ENCODE measurements at places on chromosomes 7 and 10. TPM values are rescaled to one million over a fixed set of nuclear protein-coding genes. Genes with fewer than 3 reads are reported as not detected.

GRCh38 chr7:53437336-53437735 lies 401.9 kb downstream of the POM121L12 start:
- no peak for DNase-seq

GRCh38 chr7:88339195-88339922 lies 32.7 kb upstream of the STEAP4 start:
- DNase-seq, result no peak

DNA sequence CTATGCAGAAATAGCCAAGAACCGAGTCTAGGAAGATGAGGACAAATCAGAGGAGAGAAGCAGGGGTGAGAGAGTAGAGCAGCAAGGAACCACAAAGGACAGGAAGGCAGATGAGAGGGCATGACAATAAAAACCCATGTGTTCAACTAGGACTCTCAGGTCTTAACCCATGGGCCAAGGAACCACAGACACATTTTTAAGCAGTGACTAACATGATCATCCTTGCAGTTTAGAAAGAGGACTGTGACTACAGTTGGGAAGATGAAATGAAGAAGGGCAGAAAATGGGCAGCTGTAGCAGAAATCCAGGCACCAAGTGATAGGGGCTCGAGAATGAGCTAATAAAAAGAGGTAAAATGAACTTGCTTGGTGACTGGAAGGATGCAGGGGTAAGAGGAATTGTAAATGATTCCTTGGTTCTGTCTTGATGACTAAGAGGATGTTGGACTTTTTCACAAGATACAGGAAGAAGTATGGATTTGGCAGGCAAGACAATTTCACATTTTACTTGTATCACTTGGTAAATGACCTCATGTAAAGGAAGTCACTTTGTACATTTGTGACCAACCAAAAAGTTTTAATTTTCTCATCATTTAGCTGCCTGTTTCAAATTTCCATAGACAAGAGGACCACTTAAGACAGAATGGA lies 22.8 kb downstream of the SGMS1 start:
- no peak for DNase-seq

DNA sequence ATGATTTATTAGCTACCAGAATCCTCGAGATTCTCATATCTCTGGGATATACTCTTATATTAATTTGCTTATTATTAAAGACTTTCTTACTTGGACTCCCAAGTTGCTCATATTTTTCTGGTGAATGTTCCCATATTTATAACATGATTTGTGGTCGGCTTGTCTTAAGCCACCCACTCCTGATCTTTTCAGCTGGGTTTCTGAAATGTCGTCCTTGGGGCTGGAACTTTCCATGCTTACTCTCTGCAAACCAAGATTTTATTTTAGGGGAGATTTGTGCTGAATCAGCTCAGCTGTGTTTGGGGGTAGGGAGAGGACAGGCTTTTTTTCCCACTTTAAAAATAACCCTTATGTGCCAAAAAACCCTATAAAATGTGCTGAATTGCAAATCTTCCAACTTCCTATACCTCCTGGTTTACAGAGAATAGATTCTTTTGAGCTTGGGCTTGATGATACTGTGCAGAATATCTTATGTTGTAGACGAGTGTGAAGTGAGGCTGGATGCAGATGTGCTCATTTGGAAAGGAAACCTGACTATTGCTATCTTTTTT lies 162.1 kb downstream of the SND1 start:
- DNase-seq, result no peak

DNA sequence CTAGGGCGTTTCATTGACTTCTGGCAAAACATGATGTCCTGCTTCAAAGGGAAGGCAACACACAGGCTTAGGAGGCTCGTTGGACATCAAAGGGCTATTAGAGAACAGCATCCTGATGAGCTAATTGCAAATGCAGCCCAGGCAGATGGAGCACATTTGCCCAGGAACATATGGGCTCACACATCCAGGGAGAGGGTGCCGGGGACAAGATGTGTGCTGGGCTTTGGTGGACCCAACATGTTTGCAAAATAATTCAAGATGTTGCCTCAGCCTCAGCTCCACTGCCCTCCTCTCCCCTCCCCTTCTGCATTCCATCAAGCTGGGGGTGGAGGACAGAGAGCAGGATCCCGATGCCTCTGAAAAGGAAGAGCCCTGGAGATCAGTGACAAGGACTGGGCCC lies 217.1 kb upstream of the ZMIZ1 start:
- no peak for DNase-seq

- no peak for DNase-seq
These were observed 292.4 kb upstream of the MYO3A start for GRCh38 chr10:25641595-25641994.

GRCh38 chr7:11931307-11931706 lies 99.3 kb upstream of the THSD7A start:
- DNase-seq, result no peak

GRCh38 chr7:51759985-51760384 lies 443.4 kb upstream of the COBL start:
- no peak for DNase-seq

GRCh38 chr7:117659531-117660011 lies 179.7 kb downstream of the CFTR start:
- DNase-seq, result no peak

DNA sequence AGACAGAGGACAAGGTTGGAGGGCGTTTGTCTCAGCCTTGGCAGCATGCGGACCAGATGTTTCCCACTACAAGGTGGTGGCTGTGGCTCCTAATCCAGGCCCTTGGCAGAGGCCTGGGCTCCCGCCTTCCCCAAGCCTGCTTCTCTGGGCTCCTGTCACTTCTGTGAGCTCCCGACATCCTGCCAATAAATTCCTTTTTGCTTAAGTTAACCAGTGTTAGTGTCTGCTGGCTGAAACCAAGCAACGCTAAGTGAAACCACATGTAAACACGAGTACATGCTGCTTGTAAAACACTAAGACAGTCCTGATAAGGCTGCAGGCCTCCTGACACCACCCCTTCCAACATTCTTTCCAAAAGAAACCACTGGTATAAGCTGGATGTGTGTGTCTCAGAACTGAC lies 263.6 kb upstream of the ZMIZ1 start:
- DNase-seq, result peak; percentile 80

DNA sequence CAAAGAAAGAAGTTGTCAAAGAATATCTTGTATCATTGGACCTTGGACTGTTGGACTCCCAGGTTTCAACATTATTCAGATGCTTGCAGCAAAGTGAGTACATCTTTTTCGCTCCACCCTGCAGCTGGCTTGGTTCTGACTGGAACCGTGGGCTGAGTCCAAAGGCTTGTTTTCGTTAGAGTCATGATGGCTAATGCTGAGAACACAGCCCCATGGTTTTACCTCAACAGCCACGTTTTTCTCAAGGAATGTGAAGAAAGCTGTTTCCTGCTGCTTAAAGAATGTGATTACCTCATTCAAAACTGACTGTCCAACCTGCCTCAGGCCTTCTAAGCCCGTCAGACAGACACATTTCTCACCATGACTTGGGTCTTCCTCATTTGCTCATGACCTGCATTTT lies 69.5 kb downstream of the STEAP1B start:
- DNase-seq, result no peak

GRCh38 chr7:28190077-28190710 lies 9.6 kb upstream of the JAZF1 start:
- no peak for DNase-seq

OTUD1 gene
- 25.6 TPM for polyA plus RNA-seq

TAS2R41 gene
- polyA plus RNA-seq, result not detected

CHAT gene
- polyA plus RNA-seq, result not detected

NPTX2 gene
- polyA plus RNA-seq, result 3.5 TPM

TMEM184A gene
- polyA plus RNA-seq, result 4.6 TPM

FGFBP3 gene
- polyA plus RNA-seq, result 3.6 TPM

ITIH2 gene
- 0.27 TPM for polyA plus RNA-seq

All from renal cortex interstitium (tissue), 15 donors.